ENCODE measurements at places on chromosomes 4 and X. TPM values are rescaled to one million over a fixed set of nuclear protein-coding genes. Genes with fewer than 3 reads are reported as not detected.

The AKAP4 gene
- not detected for total RNA-seq

The MTMR8 gene
- total RNA-seq: 0.59 TPM

The LAMTOR3 gene
- 29.1 TPM for total RNA-seq

The PRRG1 gene
- total RNA-seq: 6.6 TPM

The BMP15 gene
- not detected for total RNA-seq

The SLC38A5 gene
- total RNA-seq: 131 TPM

The PAGE4 gene
- not detected for total RNA-seq

The PDK3 gene
- 5.1 TPM for total RNA-seq

The ANXA10 gene
- total RNA-seq: not detected

The TMEM156 gene
- not detected for total RNA-seq

The STPG2 gene
- total RNA-seq: not detected

The ACSL4 gene
- 170 TPM for total RNA-seq

The SPARCL1 gene
- 1.1 TPM for total RNA-seq

The AFP gene
- not detected for total RNA-seq

The NR0B1 gene
- total RNA-seq: 8.5 TPM

The CT47B1 gene
- total RNA-seq: not detected

The PNPLA4 gene
- 15.8 TPM for total RNA-seq

The ATP11C gene
- 43.2 TPM for total RNA-seq

The SFRP2 gene
- total RNA-seq: 4.8 TPM
